ENCODE measurements at places on chromosomes 16 and 17. TPM values are rescaled to one million over a fixed set of nuclear protein-coding genes. Genes with fewer than 3 reads are reported as not detected.

The VWA3A gene
- total RNA-seq, result not detected

The SHCBP1 gene
- 6.4 TPM for total RNA-seq

The CACNB1 gene
- total RNA-seq, result 24.1 TPM

- no peak for DNase-seq
Observed at GRCh38 chr17:73288534-73289302, 23.1 kb downstream of the CDC42EP4 start.

- DNase-seq, result no peak
Observed at GRCh38 chr17:55434721-55435120, 13.1 kb upstream of the MMD start.

The KRTAP16-1 gene
- not detected for total RNA-seq

All from chondrocyte (in vitro differentiated cells).